Uterine smooth muscle cell (primary cell): ENCODE measurements at places on chromosomes 3 and 15. TPM values are rescaled to one million over a fixed set of nuclear protein-coding genes. Genes with fewer than 3 reads are reported as not detected.

CHAC1 gene
- 36.5 and 49.2 TPM in 2 replicates for total RNA-seq

VGLL4 gene
- 27.0 and 55.6 TPM in 2 replicates for total RNA-seq

ARGFX gene
- not detected in 2 replicates for total RNA-seq

FBXW12 gene
- total RNA-seq, result not detected in 2 replicates

LSAMP gene
- 1.00 and 2.9 TPM in 2 replicates for total RNA-seq

MESP2 gene
- 0.55 and 0.75 TPM in 2 replicates for total RNA-seq

SLCO3A1 gene
- total RNA-seq, result 4.2 TPM in 2 replicates

ANKDD1A gene
- total RNA-seq, result 3.1 and 3.5 TPM in 2 replicates

CCR1 gene
- total RNA-seq, result 0.87 and 2.7 TPM in 2 replicates

LRRC49 gene
- total RNA-seq, result 19.7 and 20.5 TPM in 2 replicates

CEMIP gene
- 5.0 and 14.6 TPM in 2 replicates for total RNA-seq

CLDN16 gene
- 0.12 TPM in 1 of 2 replicates, not detected in the other for total RNA-seq

NR1I2 gene
- 0.12 TPM in 1 of 2 replicates, not detected in the other for total RNA-seq

RHOV gene
- total RNA-seq, result not detected in 2 replicates

SIDT1 gene
- total RNA-seq, result not detected in 2 replicates

ALDH1A2 gene
- total RNA-seq, result 10.9 and 14.5 TPM in 2 replicates

TRIM71 gene
- total RNA-seq, result not detected in 2 replicates

WDR93 gene
- total RNA-seq, result under 0.01 TPM in 2 replicates

CIP2A gene
- 16.5 and 59.1 TPM in 2 replicates for total RNA-seq

PCLAF gene
- 25.0 and 44.9 TPM in 2 replicates for total RNA-seq

POPDC2 gene
- 0.50 and 6.3 TPM in 2 replicates for total RNA-seq

CMTM8 gene
- total RNA-seq, result 0.12 and 0.22 TPM in 2 replicates

NR2E3 gene
- 0.22 and 0.25 TPM in 2 replicates for total RNA-seq

SLC27A2 gene
- total RNA-seq, result 0.22 and 0.50 TPM in 2 replicates

CCR8 gene
- not detected in 2 replicates for total RNA-seq

ZNF860 gene
- total RNA-seq, result 0.37 and 0.66 TPM in 2 replicates

IQCF5 gene
- total RNA-seq, result not detected in 2 replicates

IL12A gene
- total RNA-seq, result 3.4 and 4.1 TPM in 2 replicates
